NCI-H1694 (cell line): ENCODE measurements at places on chromosomes 3 and 15.

DNA sequence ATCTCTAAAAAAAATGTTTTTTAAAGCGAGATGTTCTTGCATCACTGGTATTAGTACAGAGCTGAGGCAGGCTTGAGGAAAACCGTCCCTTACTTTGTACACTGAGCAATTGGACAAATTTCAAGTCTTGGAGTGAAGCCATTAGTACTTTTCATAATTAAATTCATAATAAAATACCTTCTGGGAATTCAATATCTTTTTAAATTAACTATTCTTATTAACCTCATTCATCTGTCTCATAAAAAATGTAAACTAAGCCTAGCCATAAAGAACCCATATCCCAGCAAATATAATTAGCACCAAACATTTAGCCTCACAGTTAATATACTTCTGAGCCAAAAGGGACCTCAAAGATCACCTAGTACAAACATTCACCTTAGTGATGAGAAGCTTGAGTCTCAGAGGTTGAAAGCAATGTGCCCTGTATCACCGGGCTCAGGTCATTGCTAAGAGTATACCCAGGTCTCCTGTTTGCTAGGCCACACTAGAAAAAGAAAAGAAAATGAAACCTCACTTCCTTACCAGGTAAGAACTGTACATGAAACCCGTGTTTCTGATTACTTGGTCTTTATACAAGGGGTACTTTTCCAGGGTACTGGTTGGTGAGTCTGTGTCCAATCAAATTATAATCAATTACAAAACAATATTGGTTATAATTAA lies 192.5 kb downstream of the ADAMTS9 start:
- DNase-seq = no peak

DNA sequence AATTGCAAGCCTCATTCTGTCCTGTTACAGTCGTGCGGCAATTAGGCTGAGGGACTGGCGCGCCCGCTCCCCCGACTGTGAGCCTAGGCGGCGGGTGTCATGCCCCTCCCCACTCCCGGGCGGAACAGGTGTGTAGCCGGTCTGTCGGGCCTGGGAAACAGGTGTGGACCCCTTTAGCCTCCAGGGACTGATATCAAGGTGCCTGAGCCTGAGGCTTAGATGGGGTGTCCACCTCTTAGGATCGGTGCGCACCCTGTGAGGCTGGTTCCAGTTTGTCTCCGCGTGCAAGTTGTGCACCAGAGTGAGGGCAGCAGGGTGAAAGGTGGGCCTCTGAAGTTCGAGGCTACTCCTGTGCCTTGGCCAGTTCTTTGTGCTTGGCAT lies 686 bp downstream of the VPS8 start:
- DNase-seq = no peak

- no peak for DNase-seq
These were observed 603 bp downstream of the SCAPER start for GRCh38 chr15:76904461-76905012.

- no peak for DNase-seq
These were observed 30.3 kb downstream of the GPD1L start for GRCh38 chr3:32136703-32137102.

GRCh38 chr3:188712248-188712924 lies 459.4 kb upstream of the TPRG1 start:
- DNase-seq = no peak

DNA sequence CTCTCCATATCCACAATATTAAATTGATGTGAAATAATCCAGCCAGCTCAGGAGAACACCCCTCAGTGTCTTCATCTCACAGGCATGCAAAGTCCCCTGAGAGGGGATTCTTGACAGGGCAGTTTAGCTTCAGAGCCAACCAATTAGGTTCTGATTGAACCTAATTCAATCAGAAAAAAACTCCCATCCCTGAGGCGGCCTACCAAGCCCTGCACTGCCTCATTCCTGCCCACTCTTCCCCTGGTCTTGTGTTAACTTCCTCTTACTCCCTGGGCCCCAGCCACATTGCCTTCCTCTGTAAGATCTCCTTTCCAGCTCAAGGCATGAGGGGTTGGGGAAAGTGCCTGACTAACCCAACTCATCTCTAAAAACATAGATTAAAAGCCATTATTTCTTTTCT lies 46.1 kb downstream of the FRMD4B start:
- no peak for DNase-seq

GRCh38 chr15:100682468-100682867 lies 80.1 kb downstream of the ASB7 start:
- DNase-seq = no peak

DNA sequence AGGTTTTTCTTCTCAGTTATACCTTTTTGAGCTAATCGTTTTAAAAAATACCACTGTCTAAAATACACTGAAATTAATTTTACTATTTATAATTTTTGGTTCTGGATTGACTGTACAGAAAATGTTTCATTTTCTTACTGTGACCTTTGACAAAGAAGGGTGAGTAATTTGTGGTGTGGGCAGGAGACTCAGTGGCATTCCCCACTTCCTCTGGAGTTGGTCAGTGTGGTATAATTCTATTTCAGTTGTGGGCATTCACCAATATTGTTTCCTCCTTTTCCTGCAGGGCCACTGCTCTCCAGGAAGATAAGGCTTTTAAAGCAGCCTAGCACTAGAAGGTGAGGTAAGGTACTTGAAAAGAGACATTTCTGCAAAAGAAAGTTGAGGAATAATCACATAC lies 6.5 kb downstream of the DAG1 start:
- DNase-seq = no peak
